Right ventricle myocardium inferior (tissue), 1 donor: ENCODE measurements at places on chromosomes 7 and 10. TPM values are rescaled to one million over a fixed set of nuclear protein-coding genes. Genes with fewer than 3 reads are reported as not detected.

Gene STAG3
- 0.51 TPM for total RNA-seq

Gene WNT8B
- total RNA-seq = not detected

Gene MAPK8
- 29.5 TPM for total RNA-seq

Gene HOXA3
- total RNA-seq = not detected

Gene LRIT1
- total RNA-seq = not detected

Gene CTTNBP2
- 1.5 TPM for total RNA-seq

Gene TAS2R3
- total RNA-seq = 0.43 TPM

Gene HOXA4
- 0.14 TPM for total RNA-seq

Gene GNG11
- total RNA-seq = 21.6 TPM

Gene CCDC71L
- total RNA-seq = 6.9 TPM

Gene MALRD1
- total RNA-seq = 1.1 TPM

Gene ZNF365
- not detected for total RNA-seq

Gene DOCK1
- total RNA-seq = 16.8 TPM

Gene USP54
- total RNA-seq = 29.7 TPM

Gene UTF1
- total RNA-seq = not detected

Gene CRHR2
- total RNA-seq = 0.35 TPM

Gene TMEM176A
- 31.1 TPM for total RNA-seq

Gene MINDY4
- total RNA-seq = 3.5 TPM
